HT1080 (cell line): ENCODE measurements at places on chromosomes 6 and 20. TPM values are rescaled to one million over a fixed set of nuclear protein-coding genes. Genes with fewer than 3 reads are reported as not detected.

LTA gene
- total RNA-seq = not detected in 2 replicates

EPHA7 gene
- total RNA-seq = 0.03 TPM in 1 of 2 replicates, not detected in the other

C6orf58 gene
- 0.10 TPM in 1 of 2 replicates, not detected in the other for total RNA-seq

KCNK5 gene
- total RNA-seq = not detected in 2 replicates
